GM04504 (cell line): ENCODE measurements at places on chromosomes 6 and 20.

- no peak for DNase-seq
Measured at GRCh38 chr20:57004416-57004815, 262.0 kb downstream of the BMP7 start.

GRCh38 chr6:13428583-13429405 is 58.6 kb downstream of the GFOD1 start:
- no peak for DNase-seq

GRCh38 chr6:139568151-139568955 is 193.9 kb upstream of the CITED2 start:
- DNase-seq, result no peak

DNA sequence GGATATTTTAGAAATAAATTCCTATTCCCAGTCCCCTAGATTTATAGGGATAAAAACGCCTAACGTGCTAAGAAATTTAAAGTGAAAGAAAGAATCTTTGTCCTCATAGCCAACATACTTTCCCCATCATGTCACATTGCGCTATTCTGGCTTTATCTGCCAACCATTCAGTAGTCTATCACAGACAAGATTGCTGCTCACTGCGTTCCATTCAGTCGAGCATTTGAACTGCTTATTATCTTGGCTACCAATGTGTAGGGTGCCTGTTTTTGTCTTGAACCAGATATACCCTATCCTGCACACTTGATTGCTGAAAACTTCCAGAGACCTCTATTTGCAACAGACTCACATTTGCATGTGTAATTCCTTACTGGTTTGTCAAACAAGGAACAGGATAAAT is 751.5 kb downstream of the EPHA7 start:
- DNase-seq, result no peak

GRCh38 chr20:62010551-62011402 is 54.9 kb downstream of the TAF4 start:
- DNase-seq, result peak; percentile 29

DNA sequence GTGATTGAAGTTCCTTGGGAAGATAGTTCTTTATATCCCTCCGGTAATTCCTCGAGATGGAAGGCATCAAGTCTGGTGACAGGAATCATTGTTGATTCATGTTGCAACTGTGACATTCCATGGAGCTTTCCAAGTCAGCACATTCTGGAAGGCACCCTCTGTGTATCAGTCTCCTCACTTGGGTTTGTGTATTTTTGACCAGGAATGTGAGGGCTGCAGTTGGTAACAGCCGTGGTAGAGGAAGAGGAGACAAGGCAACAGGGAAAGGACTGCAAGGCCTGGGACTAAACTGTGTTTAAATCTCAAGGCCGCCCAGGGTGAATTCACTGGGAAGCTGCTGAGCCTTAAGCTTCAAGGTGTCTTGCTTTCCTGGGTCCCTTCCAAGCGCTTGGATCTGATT is 99.0 kb downstream of the CLIC5 start:
- DNase-seq, result no peak

- DNase-seq, result no peak
Measured at GRCh38 chr20:53298911-53299310, 294.7 kb downstream of the ZNF217 start.

DNA sequence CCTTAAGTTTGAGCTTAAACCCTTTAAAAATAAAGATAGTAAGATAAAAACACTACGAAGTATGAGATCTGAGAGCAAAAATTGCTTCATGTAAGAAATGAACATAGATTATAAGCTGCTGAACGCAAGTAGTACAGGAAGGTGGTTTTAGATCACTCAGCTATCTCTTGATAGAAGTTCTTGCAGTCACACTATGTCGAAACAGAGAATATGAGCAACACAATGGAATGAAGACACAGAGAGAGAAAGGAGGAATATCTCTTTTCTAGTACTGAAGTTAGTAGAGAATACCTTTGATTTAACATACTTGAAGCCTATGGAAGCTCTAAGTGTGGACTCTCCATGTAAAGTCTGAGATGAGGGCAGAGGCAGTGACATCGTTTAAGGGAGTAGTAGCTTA is 162.7 kb downstream of the CDK19 start:
- DNase-seq, result no peak

- no peak for DNase-seq
Measured at GRCh38 chr20:45450097-45450818, 19.3 kb upstream of the WFDC2 start.

DNA sequence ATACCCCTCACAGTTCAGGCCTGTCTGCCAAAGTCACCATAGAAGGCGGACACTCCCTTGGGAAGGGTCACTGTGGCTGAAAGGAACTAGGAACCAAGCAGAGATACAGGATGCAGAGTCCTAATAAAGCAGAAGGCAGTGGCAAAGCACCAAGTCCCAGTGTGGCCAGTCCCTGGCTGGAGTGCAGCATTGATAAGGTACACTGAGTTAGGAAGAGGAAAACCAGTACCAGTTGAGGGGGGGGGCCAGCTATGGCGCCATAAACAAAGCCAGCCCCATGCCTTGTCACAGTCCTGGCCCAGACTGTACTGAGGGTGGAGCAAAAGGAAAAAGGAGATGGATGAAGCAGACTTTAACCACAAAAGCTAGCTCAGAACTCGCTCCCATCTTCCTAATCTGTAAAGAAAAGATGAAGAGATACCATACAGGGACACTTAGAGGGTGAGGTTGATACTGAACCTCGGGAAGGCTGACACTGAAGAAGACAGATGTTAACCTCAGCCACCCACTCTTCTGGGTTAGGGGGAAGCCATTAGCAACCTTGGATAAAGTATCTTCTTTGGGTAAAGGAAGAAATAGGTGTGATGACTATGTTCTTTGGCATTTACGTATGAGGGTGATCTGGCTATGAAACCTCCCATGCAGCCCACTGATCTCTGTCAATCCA is 7.8 kb downstream of the ABHD12 start:
- no peak for DNase-seq

GRCh38 chr6:1409774-1410465 is 20.5 kb downstream of the FOXF2 start:
- DNase-seq, result no peak

GRCh38 chr6:72267470-72267869 is 354.4 kb upstream of the KCNQ5 start:
- no peak for DNase-seq

- no peak for DNase-seq
Measured at GRCh38 chr6:96520171-96521115, 1.2 kb upstream of the UFL1 start.

DNA sequence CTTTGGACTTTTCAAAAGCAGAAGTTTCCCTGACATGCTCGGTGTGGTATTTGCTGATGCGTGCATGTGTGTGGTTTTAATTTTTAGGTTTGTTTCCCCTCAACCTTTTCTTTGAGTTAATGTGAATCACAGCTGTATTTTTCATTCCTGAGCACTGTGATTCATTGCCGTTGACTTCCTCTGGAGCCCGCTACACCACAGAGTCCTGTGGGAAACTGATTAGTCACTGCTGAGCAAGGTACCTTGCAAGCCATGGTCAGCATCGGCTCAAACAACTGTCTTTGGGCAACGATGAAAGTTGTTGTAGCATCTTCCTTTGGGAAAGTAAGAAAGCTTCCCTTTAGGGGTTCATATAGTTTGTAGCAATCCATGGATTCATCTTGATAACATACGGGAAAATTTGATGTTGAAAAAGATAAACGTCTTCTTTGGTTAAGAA is 57.5 kb downstream of the RIN2 start:
- peak; percentile 98 for DNase-seq

GRCh38 chr20:10864076-10864672 is 190.4 kb upstream of the JAG1 start:
- no peak for DNase-seq

DNA sequence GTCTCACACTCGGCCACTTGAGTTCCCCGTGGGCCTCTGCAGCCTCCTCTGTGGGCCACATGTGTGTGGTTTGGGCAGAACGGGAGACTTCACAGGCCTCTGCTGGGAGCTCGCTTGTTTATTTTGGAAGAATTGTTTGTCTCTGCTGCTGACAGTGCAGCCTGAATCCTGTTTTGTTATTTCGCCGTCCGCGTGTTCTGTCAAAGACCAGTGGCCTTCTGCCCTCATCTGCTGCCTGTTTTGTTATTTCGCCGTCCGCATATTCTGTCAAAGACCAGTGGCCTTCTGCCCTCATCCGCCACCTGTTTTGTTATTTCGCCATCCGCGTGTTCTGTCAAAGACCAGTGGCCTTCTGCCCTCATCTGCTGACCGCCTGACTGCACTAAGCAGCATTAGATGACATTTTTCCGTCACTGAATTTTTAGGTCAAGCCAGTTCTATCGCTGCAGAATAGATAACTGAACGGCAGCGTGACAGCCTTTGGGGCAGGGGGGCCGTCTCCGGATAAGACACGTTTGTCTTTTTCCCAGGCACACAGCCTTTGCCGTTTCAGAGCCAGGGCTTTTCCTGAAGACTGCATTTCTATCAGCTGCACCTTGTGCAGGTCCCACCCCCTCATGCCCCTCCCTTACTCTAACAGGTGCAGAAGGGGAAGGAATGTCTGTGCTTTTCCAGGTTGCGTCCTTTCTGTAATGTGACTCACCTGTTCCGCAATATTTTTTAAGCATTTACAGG is 158.5 kb upstream of the AFDN start:
- DNase-seq, result no peak

- no peak for DNase-seq
Measured at GRCh38 chr20:36261389-36262105, 25.3 kb downstream of the AAR2 start.

DNA sequence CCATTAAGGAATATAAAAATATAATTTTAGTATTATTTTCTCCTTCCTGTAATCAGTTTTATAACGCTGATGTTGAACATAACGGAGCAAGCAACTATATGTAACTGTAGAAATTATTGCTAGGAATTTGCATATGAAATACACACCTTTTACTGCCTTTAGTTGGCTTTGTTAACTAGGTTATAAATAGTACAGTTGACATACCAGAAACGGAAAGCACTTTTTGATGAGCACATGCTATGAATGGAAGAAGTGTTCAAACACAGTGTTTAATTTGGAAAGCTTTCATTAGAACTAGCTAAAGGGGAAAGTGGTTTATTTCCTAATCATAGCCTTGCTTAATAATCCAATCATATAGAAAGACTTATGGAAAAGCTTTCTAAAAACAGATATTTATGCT is 25.3 kb upstream of the BEND3 start:
- no peak for DNase-seq

DNA sequence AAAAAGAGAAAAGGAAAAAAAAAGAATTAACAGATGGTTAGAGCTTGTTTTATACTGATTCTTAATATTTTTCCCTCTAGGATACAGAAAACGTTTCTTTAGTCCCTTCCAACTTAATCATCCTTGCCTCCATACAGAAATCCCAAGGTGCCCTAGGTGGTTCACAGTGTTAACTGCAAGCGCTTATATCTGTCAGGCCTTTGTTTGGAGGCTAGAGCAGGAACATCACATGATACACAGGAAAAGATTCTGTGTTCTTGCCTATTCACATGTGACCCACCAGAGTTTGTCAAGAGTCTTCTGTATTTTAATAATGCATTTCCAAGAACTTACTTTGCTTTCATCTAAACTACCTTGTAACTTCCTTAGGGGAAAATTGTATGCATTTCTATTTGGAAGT is 31.3 kb downstream of the ANKRD6 start:
- no peak for DNase-seq

DNA sequence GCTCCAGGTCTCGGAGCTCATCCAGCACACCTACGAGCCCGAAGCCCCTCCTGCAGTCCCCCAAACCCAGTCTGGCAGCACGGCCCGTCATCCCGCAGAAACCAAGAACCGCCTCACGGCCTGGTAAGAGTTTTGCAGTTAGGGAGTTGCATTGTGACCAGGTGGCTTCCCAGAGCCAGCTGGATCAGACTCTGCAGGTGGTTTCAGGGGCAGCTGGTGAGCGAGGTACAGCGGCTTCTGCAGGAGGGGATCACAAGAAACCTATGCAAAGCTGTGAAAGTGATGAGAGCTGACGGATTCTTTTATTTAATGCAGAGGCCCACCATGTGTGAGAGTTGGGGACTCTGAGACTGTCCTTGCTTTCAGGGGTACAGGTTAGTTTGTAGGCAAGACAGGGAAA is 45.9 kb upstream of the SCGN start:
- no peak for DNase-seq

- DNase-seq, result peak; percentile 98
Measured at GRCh38 chr20:5657190-5657875, 92.9 kb upstream of the SHLD1 start.

DNA sequence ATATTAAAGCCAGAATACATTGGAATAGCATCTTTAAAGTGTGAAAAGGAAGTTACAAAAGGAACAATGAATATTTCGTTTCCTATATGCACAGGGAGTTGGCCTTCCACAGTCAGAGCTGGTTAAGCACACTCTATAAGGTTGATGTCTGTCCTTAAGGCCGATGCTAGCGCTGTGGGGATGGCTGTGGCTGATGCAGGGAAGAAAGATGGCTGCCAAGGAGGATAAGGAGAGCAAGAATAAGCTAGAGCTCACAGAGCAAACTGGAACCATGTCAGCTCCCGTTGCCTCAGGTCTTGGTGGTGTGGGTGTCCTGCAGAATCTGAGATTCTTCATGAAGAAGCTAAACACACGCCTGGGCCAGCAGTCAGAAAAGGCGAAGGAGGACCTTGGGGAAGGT is 20.8 kb upstream of the STX11 start:
- DNase-seq, result no peak

- DNase-seq, result no peak
Measured at GRCh38 chr6:156587751-156588301, 189.4 kb upstream of the ARID1B start.

- no peak for DNase-seq
Measured at GRCh38 chr20:18087054-18087453, 29.3 kb upstream of the OVOL2 start.

- DNase-seq, result no peak
Measured at GRCh38 chr20:57089699-57090144, 176.7 kb downstream of the BMP7 start.

DNA sequence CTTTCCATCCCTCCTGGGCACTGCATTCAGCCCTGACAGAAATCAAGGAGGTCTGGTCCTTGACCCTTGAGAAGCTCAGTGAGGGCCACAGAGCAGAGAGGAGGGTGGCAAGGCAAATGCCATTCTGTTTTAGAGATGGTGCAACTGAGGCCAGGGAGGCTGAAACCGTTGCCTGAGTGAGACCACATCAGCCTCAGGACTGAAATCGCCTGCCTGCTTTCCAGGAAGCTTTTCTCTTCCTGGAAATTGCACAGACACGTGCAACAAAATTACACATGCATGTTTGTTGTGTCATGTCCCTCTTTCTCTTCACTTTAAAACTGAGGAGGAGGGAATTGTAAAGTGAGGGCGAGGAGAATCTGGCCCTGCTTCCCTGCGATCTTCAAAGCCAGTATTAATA is 113.7 kb upstream of the PDE10A start:
- no peak for DNase-seq

GRCh38 chr6:4129446-4129845 is 5.9 kb downstream of the ECI2 start:
- no peak for DNase-seq

- no peak for DNase-seq
Measured at GRCh38 chr6:148450866-148451265, 108.2 kb downstream of the SASH1 start.

- DNase-seq, result no peak
Measured at GRCh38 chr20:62202083-62202395, 18.0 kb downstream of the HRH3 start.

GRCh38 chr6:100899202-100899601 is 18.1 kb upstream of the ASCC3 start:
- DNase-seq, result no peak

- peak; percentile 91 for DNase-seq
Measured at GRCh38 chr6:44010411-44011349, 116.6 kb downstream of the MRPL14 start.
